Pancreas (tissue), 10 donors: ENCODE measurements at places on chromosomes 2 and 18.

DNA sequence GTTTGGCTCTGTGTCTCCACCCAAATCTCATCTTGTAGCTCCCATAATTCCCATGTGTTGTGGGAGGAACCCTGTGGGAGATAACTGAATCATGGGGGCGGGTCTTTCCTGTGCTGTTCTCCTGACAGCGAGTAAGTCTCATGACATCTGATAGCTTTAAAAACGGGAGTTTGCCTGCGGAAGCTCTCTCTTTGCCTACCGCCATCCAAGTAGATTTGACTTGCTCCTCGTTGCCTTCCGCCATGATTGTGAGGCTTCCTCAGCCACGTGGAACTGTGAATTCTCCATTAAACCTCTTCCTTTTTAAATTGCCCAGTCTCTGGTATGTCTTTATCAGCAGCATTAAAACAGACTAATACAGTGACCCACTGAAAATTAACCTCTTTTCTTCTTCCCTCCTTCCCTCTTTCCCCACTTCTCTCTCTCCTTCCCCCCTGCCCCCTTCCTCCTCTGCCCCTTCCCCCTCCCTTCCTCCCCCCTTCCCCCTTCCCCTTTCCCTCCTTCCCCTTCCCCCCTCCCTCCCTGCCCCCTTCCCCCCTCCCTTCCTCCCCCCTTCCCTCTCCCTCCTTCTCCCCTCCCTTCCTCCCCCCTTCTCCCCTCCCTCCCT, 818.8 kb downstream of the SLC4A3 start:
- no peak for DNase-seq

- DNase-seq = no peak
Observed at GRCh38 chr2:240519396-240520129, 38.2 kb downstream of the ANKMY1 start.

- DNase-seq = no peak
Observed at GRCh38 chr2:136085453-136086209, 32.3 kb downstream of the CXCR4 start.

GRCh38 chr2:101307503-101307902, 998 bp downstream of the RNF149 start:
- DNase-seq = no peak

DNA sequence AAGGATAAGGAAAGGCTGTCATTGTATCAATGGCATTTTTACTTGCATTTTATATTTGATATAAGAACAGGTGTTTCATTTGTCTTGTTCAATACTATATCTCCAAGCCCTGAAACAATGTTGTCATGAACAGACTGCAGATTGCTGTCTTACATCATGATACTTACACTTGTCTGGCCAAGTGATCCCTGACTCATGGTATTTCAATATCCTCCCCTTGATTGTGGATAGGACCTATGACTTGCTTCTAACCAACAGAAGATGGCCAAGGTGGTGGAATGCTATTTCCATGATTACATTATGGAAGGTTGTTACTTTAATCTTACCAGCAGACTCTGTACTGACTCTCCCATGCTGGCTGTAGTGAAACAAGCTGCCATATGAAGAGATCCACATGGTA, 471.1 kb downstream of the CCDC85A start:
- DNase-seq = no peak

GRCh38 chr18:49548229-49548636, 13.6 kb upstream of the LIPG start:
- no peak for DNase-seq

DNA sequence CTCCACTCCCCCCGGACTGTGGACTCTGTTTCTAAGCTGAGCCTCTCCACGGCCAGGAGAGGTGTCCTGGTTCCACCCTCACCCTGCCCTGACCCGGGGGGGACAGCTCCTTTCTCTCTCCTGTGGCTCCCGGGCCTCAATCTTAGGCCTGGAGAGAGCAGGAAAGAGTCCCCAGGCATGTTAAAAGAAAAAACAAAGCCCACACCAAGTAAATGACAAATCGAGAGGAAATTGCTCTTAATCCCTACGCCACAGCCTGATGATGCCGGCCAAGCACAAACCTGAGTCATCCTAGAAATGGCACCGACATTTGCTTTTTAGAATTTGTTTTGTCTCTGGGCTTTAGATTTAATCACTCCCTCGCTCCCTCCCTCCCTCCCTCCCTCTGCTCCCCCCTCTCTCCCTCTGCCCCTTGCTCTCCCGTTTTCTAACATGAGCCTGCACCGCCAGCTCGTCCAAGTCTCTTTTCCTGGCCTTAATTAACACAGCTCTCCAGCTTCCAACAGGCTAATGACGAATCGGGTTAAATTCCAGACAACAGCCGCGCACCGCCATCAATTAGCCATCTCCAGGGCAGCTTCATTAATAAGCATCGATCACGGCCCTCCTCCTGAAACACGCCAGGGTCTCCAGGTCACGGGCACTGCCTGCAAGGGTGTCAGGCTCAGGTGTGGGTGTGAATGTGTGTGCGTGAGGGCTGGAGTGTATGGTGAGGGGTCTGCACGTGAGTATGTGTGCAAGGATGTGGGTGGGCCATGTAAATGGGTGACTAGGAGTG, 230.8 kb downstream of the CELF4 start:
- no peak for DNase-seq

DNA sequence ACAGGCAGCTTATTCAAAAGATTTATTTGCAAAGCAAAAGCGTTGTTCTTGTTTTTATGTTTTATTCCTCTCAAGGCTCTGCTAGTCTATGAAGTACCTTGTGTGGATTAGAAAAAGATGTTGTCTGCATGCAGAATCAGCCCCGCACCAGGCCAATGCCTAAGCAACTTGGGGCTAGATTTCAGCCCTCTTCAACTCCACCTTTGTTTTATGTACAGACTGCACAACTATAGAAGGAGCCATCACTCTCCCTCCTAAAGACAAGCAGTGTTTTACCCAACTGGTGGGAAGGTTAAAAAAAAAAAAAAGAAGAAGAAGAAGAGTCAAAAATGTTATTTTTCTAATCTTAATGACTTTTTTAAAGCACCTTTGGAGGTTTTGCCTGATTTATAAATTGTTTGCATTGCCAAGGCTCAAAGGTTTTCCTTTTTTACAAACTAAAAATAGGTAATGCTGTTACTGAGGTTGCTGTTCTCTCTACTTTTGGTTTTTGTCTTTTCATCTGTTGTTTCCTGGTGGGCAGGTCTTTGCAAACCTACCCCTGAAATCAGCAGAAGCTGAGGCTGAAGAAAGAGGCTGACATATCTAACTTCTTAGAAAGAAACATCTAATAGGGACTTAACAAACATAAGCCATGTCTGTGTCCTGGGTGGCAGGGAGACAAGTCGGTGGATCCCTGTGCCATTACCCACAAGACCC, 164.0 kb downstream of the SLC39A10 start:
- DNase-seq = no peak

- DNase-seq = no peak
Observed at GRCh38 chr18:46899274-46899948, 17.9 kb downstream of the PIAS2 start.

DNA sequence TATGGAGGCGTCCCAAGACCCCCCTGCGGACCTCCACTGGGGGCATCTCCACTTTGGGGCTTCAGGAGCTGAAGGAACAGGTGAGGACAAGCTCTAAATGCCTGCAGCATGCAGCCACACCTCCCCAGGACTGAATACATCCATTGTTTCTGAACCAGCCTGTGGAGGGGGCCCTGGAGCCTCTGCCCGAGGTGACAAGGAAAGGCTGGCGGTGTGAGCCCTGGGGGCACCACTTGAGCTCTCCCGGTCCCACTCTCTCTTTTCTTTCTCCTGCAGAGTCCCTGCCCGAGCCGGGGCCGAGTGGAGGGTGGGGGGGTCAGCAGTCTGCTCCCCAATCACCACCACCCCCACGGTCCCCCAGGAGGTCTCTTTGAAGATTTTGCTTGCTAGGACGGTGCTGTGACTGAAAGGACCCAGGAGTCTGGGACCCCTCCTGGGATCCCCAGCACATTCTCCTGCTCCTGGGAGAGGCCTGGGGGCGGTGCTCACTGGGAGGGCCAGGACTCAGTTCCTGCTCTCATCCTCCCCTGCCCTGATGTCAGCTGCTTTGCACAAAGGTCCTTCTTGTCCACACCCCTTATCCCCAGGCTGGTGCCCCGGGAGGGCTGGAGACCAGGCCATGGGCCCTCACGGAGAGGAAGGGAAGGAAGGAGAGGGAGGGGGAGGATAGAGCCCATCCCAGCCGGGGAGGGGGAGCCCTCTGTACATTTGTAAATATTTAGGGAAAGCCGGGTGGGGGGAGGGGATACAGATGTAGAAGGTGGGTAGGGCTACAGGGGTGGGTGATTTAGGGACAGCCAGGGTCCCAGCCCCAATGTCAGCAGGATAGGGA, 5.7 kb downstream of the CHPF start:
- DNase-seq = no peak

DNA sequence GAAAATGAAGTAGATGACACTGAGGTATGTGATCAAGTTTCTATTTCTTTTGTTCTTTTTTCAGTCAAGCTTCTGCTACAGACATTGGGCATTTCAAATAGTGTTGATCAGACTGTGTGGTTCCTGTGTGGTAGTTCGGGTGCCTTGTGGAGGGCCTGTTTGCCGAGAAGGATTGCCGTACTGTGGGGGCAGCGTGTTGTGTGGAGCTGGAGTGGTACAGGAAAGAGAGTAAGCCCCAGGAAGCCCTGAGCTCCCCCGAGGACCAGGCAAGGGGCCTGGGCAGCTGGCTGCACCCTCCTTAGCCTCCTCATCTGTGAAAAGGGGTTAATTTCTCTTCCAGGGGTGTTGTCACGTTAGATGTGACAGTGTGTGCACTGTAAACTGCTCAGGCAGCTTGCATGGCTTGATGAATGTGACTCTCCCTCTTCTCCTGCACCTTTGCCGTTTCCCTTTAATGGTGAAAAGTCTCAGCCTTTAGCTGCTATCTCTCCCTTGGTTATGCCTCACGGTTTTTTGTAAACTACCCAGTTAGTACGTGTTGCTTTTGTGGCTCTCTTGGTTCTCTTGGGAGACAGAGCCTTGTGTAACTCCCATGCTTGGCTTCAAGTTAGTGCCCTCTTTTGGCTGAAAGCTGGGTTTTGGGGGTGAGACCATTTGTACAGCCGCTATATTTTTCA, 19.5 kb downstream of the C2orf74 start:
- no peak for DNase-seq

DNA sequence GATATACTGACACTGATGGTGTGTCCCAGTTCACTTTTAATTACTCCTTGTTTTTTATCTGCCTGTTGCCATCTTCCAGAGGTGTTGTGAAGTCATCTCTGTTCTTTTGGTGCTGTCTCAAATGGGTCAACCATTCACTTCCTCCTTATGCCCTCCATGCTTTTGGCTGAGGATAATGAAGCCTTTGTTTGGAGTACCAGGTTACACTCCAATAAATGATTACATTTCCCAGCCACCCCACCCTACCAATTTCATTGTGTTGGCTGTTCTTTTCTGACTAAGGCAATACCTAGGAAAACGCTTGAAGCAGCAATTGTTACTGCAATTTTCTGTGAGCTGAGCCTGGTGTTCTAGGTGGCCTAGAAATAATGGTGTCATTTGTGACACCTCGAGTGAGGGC, 29.8 kb upstream of the ACTG2 start:
- no peak for DNase-seq

GRCh38 chr2:239302808-239303557, 97.8 kb downstream of the HDAC4 start:
- peak; percentile 54 for DNase-seq

GRCh38 chr2:37892436-37893114, 32.5 kb upstream of the RMDN2 start:
- no peak for DNase-seq
